B cell (primary cell): ENCODE measurements at places on chromosomes 13 and 19.

DNA sequence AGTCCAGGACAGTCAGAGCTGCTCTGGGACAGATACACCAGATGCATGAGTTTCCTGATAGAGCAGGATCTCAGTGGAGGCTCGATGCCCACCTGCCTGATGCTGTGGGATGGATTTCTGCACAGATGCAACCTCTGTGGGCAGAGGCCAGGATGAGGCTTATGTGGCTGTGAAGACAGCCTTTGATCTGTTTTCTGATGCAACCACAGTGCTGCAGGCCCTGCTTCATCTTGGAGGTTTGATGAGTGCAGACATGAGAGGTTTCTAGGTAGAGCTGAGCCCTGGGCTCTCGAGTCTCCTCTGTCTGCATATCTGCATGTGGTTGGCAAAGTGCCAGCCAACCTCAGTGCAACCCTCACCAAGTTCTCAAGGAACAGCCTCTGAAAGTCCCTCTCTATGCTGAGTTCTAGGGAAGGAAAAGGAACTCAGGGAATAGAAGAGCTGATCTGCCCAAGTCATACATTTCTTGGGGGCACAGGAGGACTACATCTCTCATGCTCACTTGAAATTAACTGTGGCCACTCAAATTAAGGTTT, 23.1 kb upstream of the TSHZ3 start:
- DNase-seq: no peak

DNA sequence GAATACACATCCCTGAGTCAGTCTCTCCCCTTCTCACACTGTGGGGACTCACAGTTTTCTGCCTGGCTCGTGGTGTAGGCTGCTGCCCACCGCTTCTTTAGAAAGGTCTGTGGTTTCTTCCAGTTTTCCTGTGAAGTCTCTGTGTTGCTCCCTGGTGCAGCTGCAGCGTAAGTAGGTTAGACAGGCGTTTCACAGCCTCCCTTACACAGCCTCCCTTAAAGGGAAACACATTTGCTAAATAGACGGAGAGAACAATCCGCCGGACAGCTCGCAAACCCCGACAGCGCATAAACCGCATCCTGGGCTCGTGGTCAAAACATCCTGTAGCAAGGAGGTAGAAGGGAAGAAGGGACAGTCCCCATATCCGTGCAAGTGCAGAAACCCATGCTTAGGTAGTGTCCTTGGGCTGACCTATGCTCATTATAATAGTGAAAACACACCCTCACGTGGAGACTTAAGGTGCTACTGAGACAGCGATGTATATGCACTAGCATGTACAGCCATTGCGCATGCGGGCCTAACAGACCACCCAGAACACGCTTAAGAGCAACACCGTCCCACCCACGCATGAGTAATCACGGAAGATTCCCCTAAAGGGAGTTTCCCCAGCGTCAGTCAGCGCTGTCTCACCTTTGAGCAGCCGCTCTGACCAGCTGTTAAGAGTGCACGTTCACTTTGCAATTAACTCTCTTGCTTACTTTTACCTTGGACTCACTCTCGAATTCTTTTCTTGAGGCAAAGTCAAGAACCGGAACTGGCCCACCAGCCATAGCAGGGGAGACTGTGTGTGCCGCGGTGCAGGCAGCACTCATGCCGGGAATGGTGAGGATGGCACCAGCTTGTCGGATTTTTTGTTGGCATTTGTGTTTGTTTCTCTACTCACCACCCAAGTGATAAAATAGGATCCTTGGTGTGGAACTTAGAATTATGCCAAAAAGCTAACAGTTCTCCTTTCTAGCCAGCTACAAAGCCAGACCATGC, 16.6 kb downstream of the SIGLEC8 start:
- peak; percentile 88 for DNase-seq

- no peak for DNase-seq
These were observed 778 bp downstream of the MUC16 start for GRCh38 chr19:9009431-9009830.

DNA sequence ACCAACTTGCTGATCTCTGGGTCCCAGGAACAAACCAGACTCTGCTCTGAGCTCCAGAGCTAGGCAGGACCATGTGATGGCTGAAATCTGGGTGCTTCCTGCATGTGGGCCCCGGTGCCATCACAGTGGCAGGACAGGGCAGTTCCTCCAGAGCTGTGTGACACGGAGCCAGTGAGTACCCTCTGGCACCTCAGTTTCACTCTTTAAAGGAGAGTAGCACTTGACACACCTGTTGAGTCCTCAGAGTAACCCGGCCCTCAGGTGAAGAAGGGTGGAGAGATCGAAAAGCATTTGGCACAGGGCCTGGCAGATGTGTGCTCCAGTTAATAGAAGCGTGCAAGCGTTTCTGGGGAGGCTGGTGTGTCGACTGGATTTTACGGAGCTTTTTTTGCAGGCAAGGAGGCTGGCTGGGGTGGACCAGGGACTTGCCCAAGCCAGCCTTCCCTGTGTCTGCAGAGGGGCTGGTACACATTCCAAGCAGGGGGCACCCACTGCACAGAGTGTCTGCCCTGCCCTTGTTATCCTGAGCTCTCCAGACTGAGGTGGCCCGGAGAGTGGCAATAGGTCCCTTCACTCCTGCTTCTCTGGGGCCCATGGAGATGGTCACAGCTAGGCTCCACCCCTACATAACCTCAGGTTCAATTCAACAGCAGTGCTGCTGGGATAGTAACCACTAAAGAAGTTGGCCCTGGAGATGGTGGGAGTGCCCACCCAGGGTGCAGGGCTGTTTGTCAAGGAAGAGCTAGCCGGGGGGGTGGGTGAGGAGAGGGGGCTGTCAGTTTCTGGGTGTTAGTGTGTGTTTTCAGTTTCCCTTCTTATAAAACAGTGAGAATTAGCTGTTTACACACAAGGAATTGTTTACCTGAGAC, 8.3 kb downstream of the RPS19 start:
- DNase-seq: no peak

DNA sequence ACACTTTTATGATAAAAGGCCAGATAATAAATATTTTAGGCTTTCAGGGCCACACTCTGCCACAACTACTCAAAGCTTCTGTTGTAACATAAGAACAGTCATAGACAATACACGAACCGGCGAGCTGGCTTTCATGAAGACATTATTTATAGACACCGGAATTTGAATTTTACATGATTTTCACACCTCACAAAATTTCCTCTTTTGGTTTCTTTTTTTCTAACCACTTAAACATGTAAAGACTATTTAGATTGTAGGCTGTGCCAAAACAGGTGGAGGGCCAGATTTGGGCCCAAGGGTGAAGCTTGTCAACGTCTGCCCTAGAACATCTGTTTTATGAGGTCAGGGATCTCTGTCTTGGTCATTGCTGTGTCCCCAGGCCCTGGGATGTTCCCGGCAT, 29.7 kb upstream of the FXYD3 start:
- DNase-seq: peak; percentile 70

GRCh38 chr13:29746148-29746677, 104.2 kb downstream of the UBL3 start:
- DNase-seq: no peak

GRCh38 chr19:46428239-46429135, at the start of gene PNMA8C:
Gene PNMA8C (minus strand): TSS chr19:46428936. CDS start chr19:46428359, 577 bp downstream.
- DNase-seq: peak; percentile 68

GRCh38 chr19:55486043-55486970, 1.3 kb downstream of the NAT14 start:
- DNase-seq: no peak

DNA sequence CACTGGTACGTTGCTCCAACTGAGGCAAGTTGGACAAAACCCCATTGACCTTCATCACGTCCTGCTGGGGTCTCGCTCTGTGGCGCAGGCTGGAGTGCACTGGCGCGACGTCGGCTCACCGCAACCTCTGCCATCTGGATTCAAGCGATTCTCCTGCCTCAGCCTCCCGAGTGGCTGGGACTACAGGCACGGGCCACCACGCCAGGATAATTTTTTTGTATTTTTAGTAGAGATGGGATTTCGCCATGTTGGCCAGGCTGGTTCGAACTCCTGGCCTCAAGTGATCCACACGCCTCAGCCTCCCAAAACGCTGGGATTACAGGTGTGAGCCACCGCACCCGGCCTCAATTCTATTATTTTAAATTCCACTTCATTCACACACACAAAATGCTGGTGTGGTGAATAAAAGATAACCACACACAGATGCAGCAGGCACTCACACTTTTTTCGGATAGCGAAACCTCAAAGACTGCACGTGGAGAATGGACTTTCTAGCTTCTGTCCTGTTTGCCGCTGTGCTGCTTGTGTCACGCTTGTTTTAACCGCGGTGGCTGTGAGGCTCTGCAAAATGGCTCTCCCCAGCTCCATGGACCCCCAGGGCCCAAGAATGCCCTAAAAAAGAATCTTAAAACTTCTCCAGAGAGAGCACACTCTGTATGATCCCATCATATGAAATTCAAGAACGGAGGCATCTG, 58.4 kb downstream of the COL4A1 start:
- DNase-seq: no peak

DNA sequence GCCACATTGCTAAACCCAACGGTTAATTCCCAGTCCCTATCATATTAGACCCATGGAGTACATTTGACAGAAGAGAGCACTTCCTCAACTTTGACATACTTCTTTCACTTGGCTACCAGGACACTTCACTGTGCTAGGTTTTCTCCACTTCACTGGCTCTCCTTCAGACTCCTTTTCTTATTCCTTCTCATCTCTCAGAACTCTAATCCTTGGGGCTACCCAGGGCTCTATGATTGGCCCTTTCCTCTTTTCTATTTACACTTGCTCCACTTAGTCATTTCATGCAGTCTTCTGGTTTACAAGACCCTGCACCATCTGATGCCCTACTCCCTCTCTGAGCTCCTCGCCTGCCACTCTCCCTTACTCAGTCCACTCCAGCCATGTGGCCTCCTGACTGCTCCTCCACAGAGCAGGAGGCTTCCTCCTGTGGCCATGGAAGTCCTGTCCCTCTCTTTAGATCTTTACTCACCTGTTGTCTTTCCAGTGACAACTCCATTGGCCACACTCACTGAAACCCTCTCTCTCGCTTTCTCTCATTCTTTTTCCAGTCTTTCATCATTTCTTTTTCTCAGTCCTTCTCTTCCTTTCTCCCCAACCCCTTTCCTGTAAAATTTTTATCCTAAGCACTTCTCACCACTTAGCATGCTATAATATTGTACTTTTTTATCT, 90.4 kb downstream of the TBC1D4 start:
- no peak for DNase-seq

DNA sequence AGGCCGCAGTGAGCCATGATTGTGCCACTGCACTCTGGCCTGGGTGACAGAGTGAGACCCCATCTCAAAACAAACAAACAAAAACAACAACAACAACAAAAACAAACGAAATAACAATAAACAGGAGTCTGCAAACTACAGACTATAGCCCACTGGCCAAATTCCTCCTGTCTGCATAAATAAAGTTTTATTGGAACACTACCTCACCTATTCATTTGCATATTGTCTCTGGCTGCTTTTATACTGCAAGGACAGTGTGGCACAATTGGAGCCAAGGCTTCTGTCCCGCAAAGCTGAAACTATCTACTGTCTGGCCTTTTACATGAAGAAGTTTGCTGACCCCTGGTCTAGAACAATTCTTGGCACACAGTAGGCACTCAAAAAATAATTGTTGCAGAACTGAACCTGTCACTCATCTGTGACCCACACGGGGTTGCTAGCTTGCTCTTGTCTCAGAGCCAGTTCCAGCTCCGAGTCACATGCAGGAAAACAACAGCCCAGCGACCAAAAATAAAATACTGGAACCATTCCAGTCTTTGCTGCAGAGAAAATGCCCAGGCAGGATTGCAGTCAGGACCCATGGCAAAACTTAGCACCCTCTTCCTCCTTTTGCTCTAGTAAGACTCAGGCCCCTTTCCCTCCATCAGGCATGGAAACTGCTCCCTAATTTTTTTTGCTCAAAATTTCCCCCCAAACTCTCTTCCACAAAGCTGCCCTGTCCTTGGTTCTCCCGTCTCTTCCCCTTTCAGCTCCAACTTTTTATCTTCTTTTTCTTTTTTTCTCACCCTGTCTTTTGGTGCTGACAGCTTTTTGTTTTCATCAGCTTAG, 4.8 kb upstream of the MYH14 start:
- DNase-seq: no peak

GRCh38 chr19:43534816-43535761, 2.1 kb downstream of the ZNF575 start:
- peak; percentile 62 for DNase-seq

DNA sequence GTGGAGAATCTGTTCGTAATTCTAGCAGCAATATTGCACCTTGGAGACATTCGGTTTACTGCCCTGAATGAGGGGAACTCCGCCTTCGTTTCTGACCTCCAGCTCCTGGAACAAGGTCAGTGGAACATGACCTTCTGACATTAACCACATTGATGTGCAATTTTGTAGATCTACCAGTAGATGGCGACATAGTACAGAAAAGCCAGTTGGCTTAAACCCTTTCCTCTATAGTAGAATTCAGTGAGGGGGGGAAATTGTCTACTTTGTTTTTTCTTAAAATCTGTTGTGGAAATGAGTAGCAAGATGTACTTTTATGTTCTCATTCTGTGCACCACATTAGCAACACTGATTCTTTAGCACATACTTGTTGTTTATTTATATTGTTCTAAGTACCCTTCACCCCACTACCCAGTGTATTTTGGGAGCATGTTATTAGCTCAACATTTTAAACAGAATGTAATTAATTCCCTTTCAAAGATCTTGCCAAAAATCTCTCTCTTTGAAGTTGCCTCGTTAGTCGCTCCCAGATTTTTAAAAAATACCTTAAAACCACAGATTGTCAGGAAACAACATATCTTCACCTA, 332.2 kb downstream of the MYO16 start:
- peak; percentile 61 for DNase-seq

DNA sequence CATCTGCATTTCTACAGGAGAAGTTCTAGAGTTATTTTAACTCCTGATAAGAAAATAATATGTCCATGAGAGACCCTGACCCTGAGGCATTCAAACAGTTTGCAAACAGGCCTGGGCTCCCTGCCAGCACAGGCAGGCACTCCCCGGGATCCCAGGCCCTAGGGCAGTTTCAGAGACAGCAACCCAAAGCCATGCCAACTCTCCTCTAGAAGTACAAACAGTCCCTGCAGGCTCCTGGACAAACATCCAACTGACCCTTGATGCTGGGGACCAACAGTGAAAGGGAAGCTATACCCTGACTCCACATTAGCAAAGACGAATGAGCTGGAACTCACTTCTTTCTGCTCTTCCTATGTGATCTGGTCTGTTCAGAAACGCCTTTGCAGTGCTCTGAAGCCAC, 44.8 kb downstream of the CCDC70 start:
- no peak for DNase-seq

GRCh38 chr13:27971776-27972477, 2.8 kb upstream of the CDX2 start:
- no peak for DNase-seq

DNA sequence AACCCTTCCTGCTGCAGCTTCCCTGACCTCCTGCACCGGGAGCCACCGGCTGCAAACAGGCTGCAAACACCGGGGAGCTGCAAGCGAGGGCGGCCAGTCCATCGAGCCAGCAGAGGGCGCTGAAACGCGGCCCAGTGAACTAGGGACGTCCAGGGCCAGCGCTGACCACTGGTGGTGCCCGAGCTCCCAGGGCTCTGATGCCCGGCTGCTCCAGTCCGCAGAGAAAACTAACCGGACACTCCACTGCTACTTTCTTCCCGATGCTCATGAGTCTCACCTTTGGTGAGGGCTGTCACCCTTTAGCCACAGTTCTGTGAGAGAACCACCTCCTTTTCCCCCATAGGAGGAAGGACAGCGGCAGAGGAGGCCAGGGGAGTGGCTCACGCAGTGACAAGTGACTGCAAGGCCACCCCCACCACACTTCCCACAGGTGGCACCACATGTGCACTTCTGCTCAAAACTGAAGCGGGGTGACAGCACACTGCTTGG, 82.8 kb upstream of the MTIF3 start:
- peak; percentile 57 for DNase-seq
